ENCODE measurements at places on chromosomes 16 and 17.

DNA sequence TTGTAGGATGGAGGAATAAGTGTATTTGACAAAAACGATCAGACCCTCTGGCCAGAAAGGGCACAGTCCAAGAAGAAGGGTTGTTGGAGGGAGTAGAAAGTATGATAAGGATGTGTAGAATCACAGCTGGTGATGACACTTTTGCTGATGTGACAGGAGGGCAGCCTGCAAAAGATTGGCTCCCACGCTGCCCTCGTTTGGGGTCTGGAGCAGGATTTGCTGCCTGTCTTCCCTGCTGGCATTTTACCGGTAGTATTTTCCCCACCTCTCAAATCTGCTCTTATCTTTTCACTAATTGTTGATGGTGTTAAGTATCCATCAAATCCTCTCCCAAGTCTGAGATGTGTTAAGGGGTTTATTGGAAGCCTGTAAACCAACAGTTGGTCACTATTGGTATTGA is 208.8 kb downstream of the CCDC182 start:
- no peak for DNase-seq

GRCh38 chr17:1590029-1590746 is 27.6 kb upstream of the PITPNA start:
- DNase-seq = no peak

- DNase-seq = no peak
Measured at GRCh38 chr17:38560503-38561318, 45.0 kb downstream of the SRCIN1 start.

- no peak for DNase-seq
Measured at GRCh38 chr17:34151102-34151501, 104.0 kb upstream of the CCL2 start.

DNA sequence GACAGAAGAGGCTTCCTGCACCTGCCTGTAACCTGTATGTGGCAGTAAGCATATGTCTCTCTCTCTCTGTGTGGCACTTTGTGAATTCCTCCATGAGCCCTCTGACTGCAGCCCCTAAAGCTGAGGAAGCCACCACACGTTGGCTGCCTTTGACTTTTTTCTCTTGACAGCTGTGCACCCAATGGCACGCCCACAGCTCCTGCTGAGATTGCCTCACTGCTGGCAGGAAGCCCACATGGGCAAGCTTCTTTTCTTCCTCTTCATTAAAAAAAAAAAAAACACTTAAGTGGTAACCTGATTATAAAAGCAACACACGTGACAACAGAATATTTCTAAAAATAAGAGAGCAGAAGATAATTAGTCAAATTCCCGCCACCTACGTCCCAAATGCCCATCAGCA is 34.0 kb upstream of the PIRT start:
- no peak for DNase-seq

DNA sequence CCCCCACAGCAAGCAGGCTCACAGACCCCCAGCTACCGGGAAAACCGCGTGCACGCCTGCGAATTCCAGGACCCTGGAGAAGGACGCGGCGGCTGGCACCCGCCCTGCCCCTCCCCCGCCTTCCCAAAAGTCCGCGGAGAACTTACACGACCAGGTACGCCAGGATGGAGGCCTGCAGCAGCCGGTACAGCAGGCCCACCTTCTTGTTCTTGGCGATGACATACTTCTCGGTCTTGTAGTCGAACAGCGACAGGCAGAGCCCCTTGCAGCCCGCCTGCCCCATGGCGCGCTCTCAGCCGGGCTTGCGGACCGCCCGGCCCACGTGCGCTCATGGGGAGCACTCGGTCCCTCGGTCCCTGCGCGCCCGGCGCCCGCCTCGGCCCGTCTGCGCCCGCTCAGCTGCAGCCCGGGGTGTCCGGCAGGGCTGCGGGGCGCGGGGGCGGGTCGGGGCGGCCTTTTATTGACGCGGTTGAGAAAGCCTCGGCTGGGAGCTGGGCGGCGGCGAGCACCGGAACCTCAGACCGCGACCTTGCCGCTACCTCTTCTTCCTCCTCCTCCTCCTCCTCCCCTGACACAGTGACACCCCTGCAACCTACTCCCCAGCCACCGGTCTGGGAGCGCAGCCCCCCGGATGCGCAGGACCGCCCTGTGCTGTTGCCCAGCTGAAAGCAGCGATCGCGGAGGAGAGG is at the start of gene P2RX5:
Gene P2RX5, minus strand, starts transcription at position 433 of the 689 bp plus-strand sequence. Its CDS starts 150 bp downstream, at position 283.
- DNase-seq = no peak

DNA sequence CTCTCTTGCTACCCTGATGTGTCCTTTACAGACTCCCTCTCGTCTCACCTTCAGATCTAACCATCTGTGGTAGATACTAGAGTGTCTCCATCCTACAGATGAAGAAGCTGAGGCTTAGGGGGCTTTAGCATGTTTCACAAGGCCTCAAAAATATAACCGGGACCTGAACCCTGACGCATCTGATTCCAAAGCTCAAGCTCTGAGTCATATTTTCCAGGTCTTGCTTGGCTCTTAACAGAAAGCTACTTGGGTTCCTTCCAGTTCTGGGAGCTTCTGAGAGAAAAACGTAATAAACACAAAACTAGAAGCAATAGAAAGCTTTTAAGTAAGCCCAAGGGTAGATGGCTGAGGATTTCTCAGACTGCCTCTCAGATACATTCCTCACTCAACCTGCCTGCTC is 224.3 kb upstream of the EEF2KMT start:
- no peak for DNase-seq

DNA sequence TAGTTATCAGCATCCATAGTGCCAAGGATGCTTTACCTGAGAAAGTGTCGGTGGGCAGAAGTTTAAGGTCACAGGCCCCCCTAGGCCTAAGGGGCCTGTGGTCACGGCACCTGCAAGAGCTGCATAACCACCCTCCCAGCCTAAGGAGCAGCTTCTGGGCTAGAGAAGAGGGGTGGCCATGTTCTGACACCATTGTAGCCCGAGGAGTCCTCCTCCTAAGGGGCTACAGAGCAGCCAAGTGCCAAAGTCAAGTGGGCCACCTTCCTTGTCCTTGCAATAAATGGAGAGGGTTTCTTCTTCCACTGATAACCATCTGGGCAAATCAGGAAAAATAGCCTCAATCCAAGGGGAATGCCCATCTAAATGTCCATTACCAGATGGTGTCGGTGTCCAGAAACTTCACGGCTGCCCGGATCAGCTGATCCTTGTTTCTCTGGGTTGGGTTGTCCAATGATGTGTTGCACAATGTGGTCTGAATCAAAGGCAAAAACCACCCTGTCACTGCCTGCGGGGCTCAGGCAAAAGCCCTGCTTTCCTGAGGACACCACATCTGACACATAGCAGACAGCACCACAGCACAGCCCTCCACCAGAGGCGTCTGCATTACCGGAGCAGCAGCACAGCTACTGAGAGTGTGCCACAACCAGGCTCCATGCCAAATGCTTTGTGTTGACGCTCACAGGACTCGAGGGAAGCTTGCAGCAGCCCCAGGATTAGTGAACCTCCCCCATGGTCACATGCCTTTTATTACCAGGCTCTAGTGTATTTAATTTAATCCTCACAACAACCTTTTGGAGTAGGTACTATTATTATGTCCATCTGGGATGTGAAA is 12.8 kb downstream of the ATPAF2 start:
- peak; percentile 68 for DNase-seq

DNA sequence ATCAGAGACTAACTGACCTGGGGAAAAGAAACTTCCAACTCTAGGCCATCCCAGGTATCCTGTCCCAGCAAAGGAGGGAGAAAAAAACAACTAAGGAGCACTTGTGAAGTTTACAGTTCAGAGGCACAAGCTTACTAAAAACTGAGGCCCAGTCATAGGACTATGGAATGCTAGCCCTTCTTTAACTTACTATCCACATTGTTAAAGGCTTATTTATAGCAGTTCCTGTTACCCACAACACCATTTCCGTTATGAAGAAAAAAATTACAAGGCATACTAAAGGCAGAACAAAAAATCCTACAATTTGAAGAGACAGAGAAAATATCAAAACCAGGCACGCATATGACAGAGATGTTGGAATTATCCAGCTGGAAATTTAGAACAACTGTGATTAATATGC is 159.1 kb downstream of the CDH11 start:
- no peak for DNase-seq

DNA sequence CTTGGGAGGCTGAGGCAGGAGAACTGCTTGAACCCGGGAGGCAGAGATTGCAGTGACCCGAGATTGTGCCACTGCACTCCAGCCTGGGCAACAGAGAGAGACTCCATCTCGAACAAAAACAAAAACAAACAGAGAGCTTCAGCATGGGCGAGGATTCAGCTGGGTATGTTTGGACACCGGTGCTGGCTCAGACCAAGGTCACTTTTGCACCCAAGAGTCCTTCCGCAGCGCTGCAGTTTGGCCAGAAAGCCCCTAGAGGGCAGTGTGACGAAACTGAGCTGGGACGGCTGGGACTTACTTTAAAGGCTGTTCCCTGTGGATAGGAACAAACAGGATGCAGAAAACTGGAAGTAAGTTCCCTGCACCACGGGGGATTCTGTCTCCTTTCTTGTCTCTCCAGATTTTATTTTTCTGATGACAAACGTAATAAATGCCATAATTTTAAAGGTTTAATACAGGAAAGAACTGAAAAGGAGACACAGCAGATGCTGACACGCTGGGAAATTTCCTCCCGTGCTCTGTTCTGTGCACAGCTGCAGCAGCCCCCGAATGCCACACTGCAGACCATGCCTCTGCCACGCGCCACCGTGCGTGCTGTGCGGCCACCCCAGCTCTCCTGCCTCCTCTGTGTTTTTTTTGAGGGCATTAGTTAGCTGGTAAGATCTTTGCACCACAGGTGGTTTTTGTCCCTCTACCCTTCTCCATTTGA is 25.2 kb upstream of the USP36 start:
- DNase-seq = peak; percentile 81

DNA sequence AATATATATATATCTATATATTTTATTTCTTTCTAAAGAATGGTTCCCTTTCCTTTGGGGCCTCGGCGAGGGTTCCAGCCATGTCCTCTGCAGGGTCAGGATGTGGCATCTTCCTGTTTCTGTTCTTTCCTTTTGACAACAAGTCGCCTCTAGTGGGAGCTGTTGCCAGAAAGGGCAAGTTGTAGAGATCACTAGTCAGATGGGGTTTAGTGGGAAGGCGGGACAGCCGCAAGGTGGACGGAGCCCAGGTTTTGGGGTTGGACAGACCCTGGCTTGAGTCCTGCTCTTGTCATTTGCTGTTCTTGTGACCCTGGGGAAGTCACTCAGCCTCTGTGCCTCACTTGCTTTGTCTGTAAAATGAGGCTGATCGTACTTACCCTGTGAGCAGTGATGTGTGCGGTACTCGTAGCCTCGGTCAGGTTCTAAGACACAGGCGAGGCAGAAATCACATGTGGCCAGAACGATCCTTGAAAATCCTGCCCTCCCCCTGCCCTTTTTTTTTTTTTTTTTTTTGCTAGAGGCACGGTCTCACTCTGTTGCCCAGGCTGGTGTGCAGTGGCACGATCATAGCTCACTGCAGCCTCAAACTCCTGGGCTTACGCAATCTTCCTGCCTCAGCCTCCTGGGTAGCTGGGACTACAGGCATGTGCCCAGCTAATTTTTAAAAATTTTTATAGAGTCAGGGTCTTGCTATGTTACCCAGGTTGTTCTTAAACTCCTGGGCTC is 80.1 kb downstream of the ABCC6 start:
- no peak for DNase-seq

All from NCI-H2081 (cell line).